Caco-2 (cell line): ENCODE measurements at places on chromosomes 2 and 18. TPM values are rescaled to one million over a fixed set of nuclear protein-coding genes. Genes with fewer than 3 reads are reported as not detected.

- no peak for DNase-seq
- no peak overlapping the region for H3K4me3 ChIP-seq
- no peaks in the 10 kb centered on the region; the same call in 1 of the 2 replicates for H3K36me3 ChIP-seq
- H3K4me1 ChIP-seq, result peaks cover 91% of the 10 kb centered on the region
- H3K27me3 ChIP-seq, result no peaks in the 10 kb centered on the region
- peak overlapping the region; percentile 69 for H3K27ac ChIP-seq
Measured at GRCh38 chr2:8608411-8608954, 73.4 kb upstream of the ID2 start.

GRCh38 chr2:167703441-167703840, 544.0 kb downstream of the STK39 start:
- no peak overlapping the region for H3K4me3 ChIP-seq
- H3K27me3 ChIP-seq, result no peaks in the 10 kb centered on the region
- no peak for DNase-seq
- no peak overlapping the region for H3K27ac ChIP-seq

- no peak for DNase-seq
- no peak overlapping the region for H3K4me3 ChIP-seq
- H3K36me3 ChIP-seq, result peaks cover 2% of the 10 kb centered on the region
- no peaks in the 10 kb centered on the region for H3K4me1 ChIP-seq
- H3K27ac ChIP-seq, result no peak overlapping the region
Measured at GRCh38 chr2:73749314-73749713, 12.2 kb upstream of the TPRKB start.

Gene AQP12B
- not detected in 2 replicates for total RNA-seq

DNA sequence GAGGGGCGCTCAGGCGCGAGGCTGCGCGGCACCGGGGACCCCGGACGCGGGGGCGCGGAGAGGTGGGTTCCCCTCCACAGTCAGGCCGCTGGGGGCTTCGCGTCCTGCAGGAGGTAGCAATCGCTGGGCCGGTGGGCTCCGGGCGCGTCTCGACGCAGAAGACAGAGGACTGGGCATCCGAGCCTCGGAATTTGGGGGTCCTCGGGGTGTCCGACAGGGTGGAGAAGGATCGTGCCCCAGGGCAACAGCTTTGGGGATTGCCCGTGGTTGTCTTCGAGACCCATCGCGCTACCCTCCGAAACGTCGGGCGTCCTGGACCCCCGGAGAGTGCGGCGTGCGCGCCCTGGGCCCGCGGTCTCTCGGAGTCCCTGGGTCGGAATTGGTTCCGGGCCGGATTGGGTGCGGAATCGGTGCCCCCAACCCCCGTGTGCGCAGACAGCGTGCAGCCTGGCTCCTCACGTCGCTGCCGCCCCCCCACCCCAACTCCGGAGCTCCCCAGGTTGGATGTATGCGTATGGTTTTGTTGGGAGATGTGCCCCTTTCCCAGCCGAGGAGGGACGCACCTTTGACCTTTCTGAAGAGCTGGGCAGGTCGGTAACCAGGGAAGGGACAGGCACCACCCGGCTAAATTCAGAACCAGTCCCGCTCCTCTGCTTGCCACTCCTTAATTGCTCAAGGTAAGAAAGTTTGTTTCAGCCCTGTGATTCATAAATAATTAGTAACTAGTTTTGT, 750 bp downstream of the NPAS2 start:
- DNase-seq, result no peak
- H3K4me1 ChIP-seq, result peaks cover 8% of the 10 kb centered on the region; the same call in 1 of the 2 replicates
- H3K27me3 ChIP-seq, result no peaks in the 10 kb centered on the region; the same call in 1 of the 2 replicates
- H3K27ac ChIP-seq, result no peak overlapping the region
- no peaks in the 10 kb centered on the region for H3K36me3 ChIP-seq

Gene CHPF
- 26.4 and 27.3 TPM in 2 replicates for total RNA-seq

DNA sequence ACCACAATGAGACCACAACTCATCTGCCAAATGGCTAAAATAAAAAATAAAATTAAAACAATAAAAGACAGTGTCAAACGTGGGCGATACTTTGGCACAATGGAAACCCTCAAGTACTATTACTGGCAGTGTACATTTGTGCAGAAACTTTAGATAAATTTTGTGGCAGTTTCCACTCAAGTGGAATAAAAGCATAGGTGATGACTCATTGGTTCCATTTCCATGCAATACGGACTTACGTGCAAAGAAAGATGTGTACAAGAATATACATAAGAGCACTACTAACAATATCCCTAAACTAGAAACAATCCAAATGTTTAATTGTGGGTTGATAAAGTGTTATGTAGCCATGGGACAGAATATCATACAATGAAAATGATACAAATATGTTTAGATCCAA, 259.0 kb upstream of the HNMT start:
- no peak overlapping the region for H3K27ac ChIP-seq
- DNase-seq, result no peak
- H3K4me1 ChIP-seq, result no peaks in the 10 kb centered on the region
- H3K36me3 ChIP-seq, result no peaks in the 10 kb centered on the region

DNA sequence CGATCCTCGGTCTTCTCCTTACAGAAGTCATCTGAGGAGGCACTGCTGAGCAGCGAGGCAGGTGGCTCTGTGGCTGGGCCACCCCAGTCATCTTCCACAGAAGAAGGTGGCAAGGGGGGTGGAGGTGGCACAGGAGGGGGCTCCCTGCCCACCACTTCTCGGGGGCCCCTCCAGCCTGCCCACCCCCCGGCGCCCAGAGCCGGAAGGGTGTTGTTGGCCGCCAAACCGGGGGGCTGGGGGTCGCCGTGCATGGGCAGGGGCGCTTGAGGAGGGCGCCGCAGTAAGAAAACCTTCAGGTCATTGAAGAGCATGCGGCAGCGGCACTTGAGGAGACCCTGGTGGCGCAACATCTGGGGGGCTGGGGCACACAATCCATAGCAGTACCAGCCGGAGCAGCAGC, 2.5 kb downstream of the MARCHF4 start:
- 0 out of 2 replicates have a peak, but pooled peaks cover 2% of the 10 kb centered on the region for H3K27me3 ChIP-seq
- H3K27ac ChIP-seq, result no peak overlapping the region
- no peaks in the 10 kb centered on the region for H3K36me3 ChIP-seq
- no peaks in the 10 kb centered on the region for H3K4me1 ChIP-seq

Gene B4GALT6
- 22.4 and 28.5 TPM in 2 replicates for total RNA-seq

GRCh38 chr18:48202006-48202348, 207.2 kb downstream of the ZBTB7C start:
- DNase-seq, result no peak
- no peaks in the 10 kb centered on the region for H3K36me3 ChIP-seq
- no peaks in the 10 kb centered on the region for H3K27me3 ChIP-seq
- H3K27ac ChIP-seq, result no peak overlapping the region
- no peak overlapping the region for H3K4me3 ChIP-seq

- no peaks in the 10 kb centered on the region for H3K27me3 ChIP-seq
- no peaks in the 10 kb centered on the region for H3K36me3 ChIP-seq
- DNase-seq, result no peak
- H3K27ac ChIP-seq, result no peak overlapping the region
- H3K4me3 ChIP-seq, result no peak overlapping the region
Measured at GRCh38 chr2:142144547-142144946, 13.7 kb upstream of the LRP1B start.

DNA sequence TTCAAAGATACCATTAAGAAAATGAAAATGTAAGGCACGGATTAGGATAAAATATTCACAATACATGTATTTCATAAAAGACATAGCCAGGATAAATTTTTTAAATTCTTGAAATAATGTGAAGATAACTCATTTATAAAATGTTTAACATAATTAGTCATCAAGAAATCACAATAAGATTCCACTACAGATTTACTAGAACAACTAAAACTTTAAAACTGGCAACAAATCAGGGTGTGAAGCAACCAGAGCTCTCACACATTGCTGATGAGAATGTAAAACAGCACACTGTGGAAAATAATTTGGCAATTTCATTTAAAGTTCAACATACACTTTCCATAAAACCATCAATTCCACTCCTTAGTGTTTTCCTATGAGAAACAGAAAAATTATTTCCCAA, 89.6 kb upstream of the UBE2E3 start:
- no peaks in the 10 kb centered on the region for H3K4me1 ChIP-seq
- H3K27me3 ChIP-seq, result no peaks in the 10 kb centered on the region
- H3K4me3 ChIP-seq, result no peak overlapping the region

Gene DAPL1
- total RNA-seq, result not detected in 2 replicates

Gene ANTXR1
- 0.27 and 0.35 TPM in 2 replicates for total RNA-seq
